GM23338 (cell line): ENCODE measurements at places on chromosomes 4 and X. TPM values are rescaled to one million over a fixed set of nuclear protein-coding genes. Genes with fewer than 3 reads are reported as not detected.

DNA sequence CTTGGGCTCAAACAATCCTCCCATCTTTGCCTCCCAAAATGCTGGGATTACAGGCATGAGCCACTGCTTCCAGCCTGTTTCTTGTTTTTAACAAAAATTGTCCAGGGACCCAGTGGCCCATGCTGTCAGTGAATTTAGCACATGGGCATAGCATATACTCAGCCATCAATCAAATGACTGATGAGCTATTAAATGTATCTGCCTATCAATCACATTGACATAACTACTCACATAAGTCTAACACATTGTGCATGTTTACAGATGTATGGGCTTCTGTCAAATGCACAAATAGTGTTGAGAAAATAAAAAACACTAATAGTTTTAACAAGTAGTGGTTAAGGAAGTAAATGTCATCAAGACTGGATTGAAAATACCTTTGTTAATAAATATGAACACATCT lies 249.4 kb downstream of the COX18 start:
- no peak for DNase-seq

- DNase-seq = no peak
Measured at GRCh38 chr4:135269125-135269890, 1067.7 kb upstream of the PABPC4L start.

Gene SPANXD
- not detected in 2 replicates for total RNA-seq

DNA sequence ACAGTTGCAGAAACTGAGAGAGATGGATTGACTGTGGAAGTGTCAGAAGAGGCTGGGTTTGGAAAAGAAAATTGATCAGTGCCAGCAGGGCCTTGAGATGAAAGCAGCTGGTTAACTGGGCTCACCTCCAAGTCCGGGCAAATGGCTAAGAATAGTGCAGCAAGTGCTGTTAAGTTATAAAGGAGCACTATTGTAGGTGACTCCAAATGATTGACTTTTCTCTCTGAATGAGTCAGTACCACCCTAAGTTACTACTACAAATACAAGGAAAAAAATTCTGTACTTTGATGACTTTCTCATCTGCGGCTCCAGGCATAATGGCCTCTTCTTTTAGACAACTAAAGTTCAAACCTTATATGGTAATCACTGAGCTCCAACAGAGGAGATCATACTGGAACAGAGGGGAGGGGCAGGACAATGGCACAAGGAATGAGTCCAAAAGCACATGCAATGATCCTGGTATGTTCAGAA lies 733.4 kb upstream of the INTU start:
- DNase-seq = no peak

GRCh38 chrX:23919706-23920320 lies 12.0 kb downstream of the CXorf58 start:
- peak; percentile 39 for DNase-seq

DNA sequence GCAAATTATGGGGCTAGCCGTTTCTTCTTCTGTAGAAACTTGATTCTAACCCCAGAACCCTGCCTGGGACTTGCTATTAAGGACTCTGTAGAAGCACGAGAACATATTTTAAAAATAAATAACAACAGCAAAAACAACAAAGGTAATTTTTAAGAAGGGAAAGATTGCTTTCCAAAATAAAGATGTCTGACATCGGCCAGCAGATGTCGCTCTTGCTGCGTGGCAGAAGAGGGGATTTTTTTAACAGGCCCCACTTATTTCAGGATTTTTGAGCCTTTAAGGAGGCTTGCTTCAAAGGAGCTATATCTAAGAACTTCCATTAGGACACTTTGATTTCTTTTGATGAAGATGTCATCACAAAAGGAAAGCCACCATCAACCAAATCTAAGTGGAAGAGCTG lies 62.8 kb upstream of the EGFL6 start:
- DNase-seq = peak; percentile 46

DNA sequence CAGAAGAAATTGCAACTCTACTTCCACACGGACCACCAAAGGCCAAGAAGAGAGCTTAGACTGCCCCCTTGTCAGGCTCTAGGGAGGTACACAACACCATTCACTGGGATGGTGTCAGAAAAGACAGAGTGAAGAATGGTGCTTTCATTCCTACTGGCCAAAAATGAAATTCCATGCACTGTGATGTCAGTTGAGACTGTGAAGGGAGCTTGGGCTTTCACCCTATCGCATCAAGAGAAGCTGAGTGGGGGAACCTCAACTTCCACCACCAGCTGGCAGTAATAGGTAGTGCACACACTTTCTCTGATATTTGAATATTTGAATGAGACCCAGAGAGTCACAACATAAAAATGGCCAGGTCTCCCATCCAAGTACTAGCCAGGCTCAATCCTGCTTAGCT lies 65.9 kb downstream of the ZNF711 start:
- peak; percentile 16 for DNase-seq

- no peak for DNase-seq
Measured at GRCh38 chrX:50705042-50705441, 109.0 kb downstream of the SHROOM4 start.

- DNase-seq = no peak
Measured at GRCh38 chrX:119828446-119828845, 24.3 kb downstream of the UPF3B start.

DNA sequence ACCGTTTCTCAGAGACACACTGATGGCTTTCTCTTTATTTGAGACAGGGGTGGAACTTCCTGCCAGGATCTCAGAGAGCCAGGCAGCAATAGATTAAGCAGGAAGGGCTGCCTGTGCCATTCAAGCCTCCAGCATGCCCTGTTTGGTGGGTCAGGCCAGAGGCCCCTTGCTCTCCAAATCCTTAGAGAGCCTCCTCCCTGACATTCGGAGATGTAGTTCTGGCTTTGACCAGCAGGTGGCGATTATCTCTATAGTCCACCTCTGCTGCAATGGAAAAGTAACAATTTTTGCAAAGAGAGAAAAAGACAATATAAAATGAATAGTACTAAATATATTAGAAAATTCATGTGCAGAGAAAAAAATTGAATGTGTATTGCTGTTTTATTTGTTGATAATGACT lies 93.9 kb downstream of the NXF2B start:
- peak; percentile 75 for DNase-seq

DNA sequence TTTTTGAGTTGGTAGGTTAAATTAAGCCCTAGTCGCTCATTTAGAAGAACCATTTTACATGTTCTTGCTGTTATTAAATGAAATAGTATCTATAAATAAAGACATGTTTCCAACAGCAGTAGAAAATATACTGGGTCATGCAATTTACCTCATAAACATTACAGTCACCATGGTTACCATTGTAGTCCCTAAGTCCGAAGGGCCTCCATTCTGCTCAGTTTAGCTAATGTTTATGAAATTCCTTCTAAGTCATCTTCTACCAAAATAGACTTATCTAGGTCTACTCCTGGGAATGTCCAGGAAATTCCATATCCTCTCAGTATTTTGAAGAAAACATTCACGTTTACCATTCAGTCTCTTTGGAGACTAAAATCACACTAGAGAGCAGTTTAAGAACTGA lies 292.5 kb upstream of the DCAF8L1 start:
- no peak for DNase-seq

- no peak for DNase-seq
Measured at GRCh38 chrX:141220342-141221008, 21.8 kb downstream of the SPANXC start.

Gene PDZD4
- total RNA-seq = 194 and 230 TPM in 2 replicates
